ENCODE measurements at places on chromosomes 4 and X. TPM values are rescaled to one million over a fixed set of nuclear protein-coding genes. Genes with fewer than 3 reads are reported as not detected.

DNA sequence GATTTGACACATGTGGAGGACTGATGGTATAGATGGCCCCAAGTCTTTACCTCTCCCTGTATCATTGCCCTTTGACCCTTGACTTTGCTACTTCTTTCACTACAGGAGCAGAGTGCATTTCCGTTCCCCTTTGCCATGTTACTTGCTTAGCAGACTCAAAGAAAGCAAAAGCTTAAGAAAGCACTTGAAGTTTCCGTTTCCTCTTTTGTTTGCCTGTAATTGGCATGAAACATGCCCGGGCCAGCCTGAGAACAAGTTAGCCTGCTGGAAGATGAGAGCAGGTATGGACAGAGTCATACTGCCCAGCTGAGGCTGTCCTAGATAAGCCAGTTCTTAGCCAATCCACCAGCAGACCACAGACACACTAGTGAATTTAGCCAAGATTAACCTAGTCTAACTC, 206.0 kb downstream of the BCOR start:
- peaks cover 14% of the 10 kb centered on the region for H3K4me1 ChIP-seq
- H3K27me3 ChIP-seq, result no peaks in the 10 kb centered on the region
- DNase-seq, result no peak
- H3K27ac ChIP-seq, result peak overlapping the region; percentile 47
- H3K36me3 ChIP-seq, result no peaks in the 10 kb centered on the region

DNA sequence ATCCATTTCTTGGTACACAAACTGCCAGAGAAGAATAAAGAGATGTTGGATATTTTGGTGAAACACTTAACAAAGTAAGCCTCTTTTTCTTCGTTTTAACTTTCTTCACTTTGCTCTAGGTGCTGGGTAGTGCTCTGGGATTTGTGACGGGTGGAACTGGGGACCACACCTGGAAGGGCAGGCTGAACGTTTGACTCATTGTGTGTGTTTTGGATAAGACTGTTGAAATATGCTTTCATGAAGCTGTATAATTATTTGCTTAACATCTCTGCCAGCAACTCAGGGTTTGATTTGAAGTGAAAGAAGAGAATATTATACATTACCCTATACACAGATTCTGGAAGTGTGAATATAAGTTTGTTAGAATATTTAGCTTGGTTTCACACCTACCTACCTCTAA, 233.2 kb downstream of the ARHGAP10 start:
- peaks cover 23% of the 10 kb centered on the region for H3K36me3 ChIP-seq
- H3K4me1 ChIP-seq, result no peaks in the 10 kb centered on the region
- H3K27ac ChIP-seq, result no peak overlapping the region
- H3K27me3 ChIP-seq, result no peaks in the 10 kb centered on the region
- no peak overlapping the region for H3K4me3 ChIP-seq

- peak; percentile 57 for DNase-seq
- peaks cover 27% of the 10 kb centered on the region for H3K27me3 ChIP-seq
- no peak overlapping the region for H3K4me3 ChIP-seq
- H3K36me3 ChIP-seq, result no peaks in the 10 kb centered on the region
These were observed 9.8 kb downstream of the SPP1 start for GRCh38 chr4:87985097-87985886.

- H3K27ac ChIP-seq, result no peak overlapping the region
- no peaks in the 10 kb centered on the region for H3K4me1 ChIP-seq
- H3K36me3 ChIP-seq, result peaks cover 29% of the 10 kb centered on the region
- DNase-seq, result no peak
- H3K4me3 ChIP-seq, result no peak overlapping the region
These were observed 59.4 kb downstream of the HPF1 start for GRCh38 chr4:169698331-169698730.

TRIML1 gene
- total RNA-seq, result not detected

CXCL5 gene
- total RNA-seq, result not detected

- H3K36me3 ChIP-seq, result no peaks in the 10 kb centered on the region
- H3K27me3 ChIP-seq, result peaks cover 41% of the 10 kb centered on the region
- no peak for DNase-seq
- no peak overlapping the region for H3K27ac ChIP-seq
These were observed 6.9 kb upstream of the PGRMC1 start for GRCh38 chrX:119229253-119229615.

KLB gene
- not detected for total RNA-seq

- H3K27ac ChIP-seq, result no peak overlapping the region
- H3K4me3 ChIP-seq, result no peak overlapping the region
These were observed 81.4 kb upstream of the STIM2 start for GRCh38 chr4:26779224-26779623.

GRCh38 chrX:124940531-124940930, 379.1 kb upstream of the TEX13C start:
- no peak for DNase-seq
- H3K36me3 ChIP-seq, result no peaks in the 10 kb centered on the region
- no peaks in the 10 kb centered on the region for H3K27me3 ChIP-seq
- H3K4me1 ChIP-seq, result no peaks in the 10 kb centered on the region
- no peak overlapping the region for H3K4me3 ChIP-seq

FNIP2 gene
- total RNA-seq, result 16.9 TPM

ARHGAP24 gene
- total RNA-seq, result not detected

DNA sequence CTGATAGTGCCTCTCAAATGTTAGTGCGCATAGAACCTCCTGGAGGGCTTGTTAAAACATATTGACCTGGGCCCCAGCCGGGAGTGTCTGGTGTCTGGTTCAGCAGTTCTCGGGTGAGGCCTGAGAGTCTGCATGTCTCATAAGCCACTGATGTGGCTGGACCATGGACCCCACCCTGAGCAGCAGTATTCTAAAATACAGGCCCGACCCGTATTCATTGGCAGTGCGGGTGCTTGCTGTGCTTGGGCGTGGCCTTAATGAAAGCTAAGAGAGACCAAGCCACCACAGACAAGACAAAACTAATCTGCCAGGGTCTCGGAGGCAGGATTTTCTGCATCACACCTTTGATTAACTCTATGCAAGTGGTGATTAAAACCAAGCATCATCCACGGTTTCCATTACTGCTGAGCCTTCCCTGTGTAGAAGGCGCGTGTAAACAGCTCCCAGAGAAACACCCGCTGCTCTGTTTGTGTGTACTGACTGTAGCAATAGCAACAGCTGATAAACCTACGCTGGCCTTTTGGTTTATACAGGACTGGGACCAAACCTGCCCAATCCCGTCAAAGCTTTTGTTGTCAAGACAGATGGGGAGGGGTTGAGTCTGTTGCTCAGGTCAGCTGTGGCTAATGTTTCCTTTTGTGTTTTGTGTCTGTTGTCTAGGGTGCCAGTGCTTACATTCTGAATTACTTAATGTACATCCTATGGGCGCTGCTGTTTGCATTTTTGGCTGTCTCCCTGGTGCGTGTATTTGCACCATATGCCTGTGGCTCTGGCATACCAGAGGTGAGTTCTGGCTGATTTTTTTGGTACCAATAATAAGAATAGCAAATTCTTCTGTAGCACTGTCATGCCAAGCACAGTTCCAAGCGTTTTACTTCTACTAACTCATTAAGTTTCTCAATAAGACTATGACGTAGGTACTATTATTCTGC, 40.8 kb downstream of the CLCN4 start:
- no peak overlapping the region for H3K4me3 ChIP-seq
- H3K4me1 ChIP-seq, result peaks cover 4% of the 10 kb centered on the region
- H3K27ac ChIP-seq, result no peak overlapping the region
- DNase-seq, result no peak

GRCh38 chr4:5052204-5052702, 973 bp downstream of the STK32B start:
- no peak overlapping the region for H3K4me3 ChIP-seq
- peaks cover 10% of the 10 kb centered on the region for H3K4me1 ChIP-seq
- no peak overlapping the region for H3K27ac ChIP-seq
- no peaks in the 10 kb centered on the region for H3K36me3 ChIP-seq
- H3K27me3 ChIP-seq, result peaks cover 29% of the 10 kb centered on the region
- no peak for DNase-seq

GRCh38 chr4:35164063-35164462, 1080.3 kb downstream of the ARAP2 start:
- no peaks in the 10 kb centered on the region for H3K4me1 ChIP-seq
- no peak overlapping the region for H3K4me3 ChIP-seq
- H3K36me3 ChIP-seq, result no peaks in the 10 kb centered on the region
- DNase-seq, result no peak
- no peaks in the 10 kb centered on the region for H3K27me3 ChIP-seq
- no peak overlapping the region for H3K27ac ChIP-seq

GRCh38 chr4:106021737-106022410, 126.6 kb downstream of the NPNT start:
- H3K36me3 ChIP-seq, result no peaks in the 10 kb centered on the region
- no peak for DNase-seq
- no peaks in the 10 kb centered on the region for H3K27me3 ChIP-seq
- no peak overlapping the region for H3K4me3 ChIP-seq

SPATA4 gene
- total RNA-seq, result not detected

DNA sequence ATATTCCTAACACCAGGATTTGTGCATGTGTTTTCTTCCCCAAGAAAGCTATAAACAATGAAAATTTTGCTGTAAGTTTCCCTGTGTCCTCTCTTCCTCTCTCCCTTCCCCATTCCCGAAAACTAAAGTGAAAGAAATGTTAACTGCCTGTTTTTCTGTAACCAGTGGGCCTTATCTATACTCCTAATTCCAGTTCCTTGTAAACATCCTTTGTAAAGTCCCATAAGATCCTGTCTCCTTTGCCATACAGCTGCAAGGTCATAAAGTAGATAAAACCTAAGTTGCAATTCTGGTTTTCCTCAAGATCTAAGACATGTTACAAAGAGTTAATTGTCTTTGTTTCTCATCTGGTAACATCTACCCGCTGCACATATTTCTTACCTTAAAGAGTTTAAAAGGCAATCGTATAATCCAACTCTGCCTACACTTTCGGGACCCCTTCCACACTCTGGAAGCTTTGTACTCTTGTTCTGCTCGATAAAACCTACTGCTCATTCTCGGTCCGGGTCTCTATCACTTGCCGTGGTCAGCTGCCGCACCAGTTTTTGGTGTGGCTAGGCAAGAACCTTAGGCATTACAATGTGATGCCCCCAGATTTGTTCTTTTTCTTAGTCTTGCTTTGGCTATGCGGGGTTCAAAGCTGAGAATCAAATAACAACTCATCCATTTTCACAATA, 20.5 kb downstream of the UGT2B7 start:
- no peaks in the 10 kb centered on the region for H3K4me1 ChIP-seq
- no peaks in the 10 kb centered on the region for H3K36me3 ChIP-seq
- H3K27ac ChIP-seq, result no peak overlapping the region
- H3K4me3 ChIP-seq, result no peak overlapping the region
- H3K27me3 ChIP-seq, result no peaks in the 10 kb centered on the region

RBMXL3 gene
- total RNA-seq, result not detected

PRSS12 gene
- total RNA-seq, result not detected

SMPX gene
- total RNA-seq, result not detected

DNA sequence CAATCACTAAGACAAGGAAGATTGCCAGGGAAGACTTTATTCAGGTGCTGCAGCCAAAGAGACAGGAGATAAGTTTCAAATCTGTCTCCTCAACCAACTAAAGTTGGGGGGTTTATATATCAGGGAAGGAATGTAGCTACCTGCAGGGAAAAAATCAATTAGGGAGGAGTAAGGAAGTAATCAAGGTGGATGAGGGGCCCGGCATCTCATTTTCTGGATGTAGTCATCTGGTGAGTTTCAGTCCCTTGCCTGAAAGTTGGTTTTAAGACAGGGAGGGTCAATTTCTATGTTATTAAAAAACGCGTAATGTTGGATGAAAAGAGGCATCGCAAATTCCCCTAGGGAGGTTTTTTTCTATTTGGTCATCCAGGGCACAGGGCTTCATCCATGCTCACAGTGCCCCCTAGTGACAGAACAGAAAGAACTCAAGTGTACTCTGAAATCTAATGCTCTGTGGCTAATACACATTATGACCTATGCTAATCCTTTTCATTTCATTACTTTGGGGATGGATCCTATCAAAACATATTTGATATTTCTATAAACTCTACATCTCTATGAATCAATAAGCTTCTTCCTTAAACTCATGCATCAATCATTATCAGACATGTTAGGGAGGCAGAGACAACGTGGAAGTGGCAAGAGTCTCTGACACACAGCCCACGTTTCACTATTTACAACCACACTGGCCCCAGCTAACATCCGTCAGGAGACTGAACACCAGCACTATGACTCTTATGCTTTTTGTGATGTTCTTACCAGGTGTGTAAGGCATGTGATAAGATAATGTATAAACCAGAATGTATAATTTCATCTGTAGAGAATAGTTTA, 1577.0 kb upstream of the TENM3 start:
- no peak overlapping the region for H3K27ac ChIP-seq
- H3K36me3 ChIP-seq, result no peaks in the 10 kb centered on the region

- DNase-seq, result no peak
- no peak overlapping the region for H3K27ac ChIP-seq
- H3K4me3 ChIP-seq, result no peak overlapping the region
- no peaks in the 10 kb centered on the region for H3K27me3 ChIP-seq
These were observed 12.5 kb downstream of the GABRA4 start for GRCh38 chr4:46980851-46981250.

DNA sequence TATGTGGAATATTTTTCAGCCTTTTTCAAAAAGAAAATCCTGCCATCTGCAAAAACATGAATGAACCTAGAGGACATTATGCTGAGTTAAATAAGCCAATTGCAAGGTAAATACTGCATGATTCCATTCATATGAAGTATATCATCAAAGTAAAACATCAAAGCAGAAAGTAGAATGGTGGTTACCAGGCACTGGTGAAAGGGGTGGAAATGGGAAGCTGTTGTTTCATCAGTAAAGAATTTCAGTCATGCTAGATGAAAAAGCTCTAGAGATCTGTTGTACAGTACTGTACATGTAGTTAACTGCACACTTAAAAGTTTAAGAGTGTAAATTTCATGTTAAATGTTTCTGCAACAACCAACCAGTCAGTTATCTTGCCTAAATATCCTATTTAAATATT, 196.8 kb upstream of the ADGRL3 start:
- H3K4me3 ChIP-seq, result no peak overlapping the region
- H3K27ac ChIP-seq, result no peak overlapping the region
- H3K27me3 ChIP-seq, result no peaks in the 10 kb centered on the region
